ENCODE measurements at places on chromosomes 5 and 9.

- no peak for DNase-seq
These were observed 108.1 kb downstream of the JAKMIP2 start for GRCh38 chr5:147674411-147674810.

DNA sequence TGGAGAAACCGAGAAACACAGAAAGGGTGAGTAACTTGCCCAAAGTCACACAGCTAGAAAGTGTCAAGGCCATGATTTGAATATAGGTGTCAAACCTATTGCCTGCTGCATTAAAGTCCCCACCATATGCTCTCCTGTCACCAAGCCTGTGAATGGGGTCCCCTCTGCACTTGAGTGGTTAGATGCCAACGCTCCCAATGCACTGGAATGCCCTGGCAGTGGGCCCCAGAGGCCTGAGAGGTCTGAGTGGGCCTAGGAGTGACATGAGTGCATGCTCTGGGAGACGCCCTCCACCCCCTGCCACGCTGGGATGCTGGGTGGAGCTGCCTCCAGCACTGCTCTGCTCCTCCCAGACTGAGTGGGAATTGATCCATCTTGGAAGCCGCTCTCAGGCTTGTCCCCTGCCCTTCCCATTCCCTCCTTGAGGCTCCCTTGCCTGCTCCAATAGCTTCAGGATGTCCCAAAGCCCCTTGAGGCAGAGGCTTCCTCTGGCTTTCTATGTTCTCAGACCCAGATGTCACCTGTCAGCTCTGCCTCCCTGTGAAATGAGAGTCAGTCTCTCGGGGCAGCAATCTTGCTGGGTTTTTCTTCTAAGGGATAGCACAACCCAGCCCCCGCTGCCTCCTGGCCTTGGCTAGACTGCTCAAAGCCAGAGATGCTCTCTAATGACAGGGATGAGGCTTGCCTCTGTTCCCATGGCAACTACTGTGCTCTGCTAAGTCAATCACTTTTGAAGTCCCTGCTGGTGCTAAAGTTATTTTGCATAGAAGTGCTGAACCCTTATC lies 6.6 kb upstream of the ARSI start:
- no peak for DNase-seq

- DNase-seq, result no peak
These were observed 73.1 kb downstream of the DIRAS2 start for GRCh38 chr9:90569511-90569910.

- DNase-seq, result no peak
These were observed 4.9 kb downstream of the SLC34A3 start for GRCh38 chr9:137235424-137236237.

DNA sequence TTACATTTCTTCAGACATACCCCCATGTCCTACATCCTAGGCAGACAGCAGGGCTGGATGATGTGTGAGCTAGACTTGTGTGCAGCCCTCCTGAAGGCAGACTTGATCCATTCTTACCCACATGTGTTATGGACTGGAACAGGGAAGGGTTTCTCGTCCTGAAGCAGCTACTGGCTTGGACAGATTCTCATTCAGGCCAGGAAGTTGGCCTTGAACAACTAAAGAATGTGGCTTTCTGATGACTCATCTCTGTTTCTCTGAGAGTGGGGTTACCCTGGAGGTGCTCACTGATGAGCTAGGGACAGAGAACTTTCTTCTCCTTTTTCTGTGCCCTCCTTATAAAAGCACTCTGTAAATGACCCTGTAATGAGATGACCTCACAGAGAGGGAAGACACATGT lies 246.5 kb downstream of the PCSK5 start:
- DNase-seq, result no peak

GRCh38 chr5:163489055-163489744 lies 16.2 kb upstream of the MAT2B start:
- peak; percentile 12 for DNase-seq

DNA sequence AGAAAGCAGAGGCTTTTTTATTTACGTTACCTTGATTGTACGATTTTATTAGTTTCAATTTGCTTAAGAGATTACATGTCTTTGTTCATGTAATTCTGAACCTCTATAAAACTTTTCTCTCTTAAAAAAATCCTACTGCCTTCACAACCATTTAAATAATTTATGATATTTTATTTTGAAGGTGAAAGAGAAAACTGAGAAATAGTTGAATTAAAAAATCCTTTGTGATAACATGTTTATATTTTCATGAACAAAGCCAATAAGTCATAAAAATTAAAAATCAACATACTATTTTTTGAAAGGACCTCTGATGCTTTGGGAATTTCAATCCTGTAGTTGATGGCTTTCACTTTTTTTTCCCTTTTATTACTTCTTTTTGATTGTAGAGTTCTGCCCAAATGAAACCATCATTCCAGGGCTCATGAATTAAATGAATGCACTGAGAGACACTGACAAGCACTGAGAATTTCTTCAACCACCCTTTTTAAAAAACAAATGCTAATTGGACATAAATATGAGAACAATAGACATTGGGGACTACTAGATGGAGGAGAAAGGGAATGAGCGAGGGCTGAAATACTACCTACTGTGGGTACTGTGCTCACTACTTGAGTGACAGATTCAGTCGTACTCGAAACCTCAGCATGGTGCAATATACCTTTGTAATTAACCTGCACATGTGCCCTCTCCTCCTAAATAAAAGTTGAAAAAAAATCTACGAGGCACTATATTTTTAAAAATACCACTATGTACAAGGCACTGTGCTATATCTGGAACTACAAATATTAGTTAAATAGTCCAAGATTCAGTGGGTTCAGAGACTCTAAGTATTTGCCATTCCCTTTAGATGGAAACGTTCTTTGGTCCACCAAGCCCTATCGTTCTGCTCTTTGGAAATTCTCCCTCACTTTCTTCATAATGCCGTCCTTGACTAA lies 5.9 kb downstream of the CDKN2A start:
- DNase-seq, result no peak

DNA sequence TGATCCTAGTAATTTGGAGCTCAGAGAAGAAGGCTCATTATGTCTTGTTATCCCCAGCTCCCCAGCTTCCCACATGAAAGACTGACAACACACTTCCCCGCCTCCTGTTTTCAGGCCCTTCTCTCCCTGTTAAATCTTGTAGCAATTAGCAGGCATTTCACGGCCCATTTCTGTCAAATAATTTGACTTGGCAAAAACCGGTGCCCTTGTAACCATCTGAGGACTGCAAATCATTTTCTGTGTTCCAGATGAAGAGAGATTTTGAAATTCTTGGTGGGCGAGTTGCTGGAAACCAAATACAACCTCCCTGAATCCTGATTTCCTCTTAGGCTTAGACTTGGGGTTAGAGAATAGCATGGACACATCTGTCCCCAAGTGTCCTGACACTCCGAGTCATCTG lies 109.7 kb downstream of the MSX2 start:
- DNase-seq, result no peak

- DNase-seq, result no peak
These were observed 156.4 kb upstream of the ADAMTS16 start for GRCh38 chr5:4983701-4984100.

DNA sequence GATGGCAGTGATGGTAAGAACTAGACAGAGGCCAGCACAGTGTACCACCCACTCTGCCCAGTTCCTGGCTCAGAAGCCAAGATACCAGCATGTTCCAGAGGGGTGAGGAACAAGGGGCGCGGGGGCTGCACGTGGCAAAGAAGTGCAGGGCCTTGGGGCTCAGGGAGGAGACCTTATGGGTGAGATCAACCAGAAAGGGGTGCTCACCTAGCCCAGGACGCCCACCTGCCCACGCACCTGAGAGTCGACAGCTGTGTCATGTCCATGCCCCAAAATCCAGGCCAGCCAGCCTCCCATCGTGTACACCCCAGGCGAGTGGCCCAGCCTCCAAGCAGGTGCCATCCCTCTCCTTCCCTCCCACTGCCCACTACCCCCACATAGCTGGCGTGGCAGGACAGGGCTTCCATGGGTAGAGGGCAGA lies 34.9 kb downstream of the BICD2 start:
- DNase-seq, result no peak

DNA sequence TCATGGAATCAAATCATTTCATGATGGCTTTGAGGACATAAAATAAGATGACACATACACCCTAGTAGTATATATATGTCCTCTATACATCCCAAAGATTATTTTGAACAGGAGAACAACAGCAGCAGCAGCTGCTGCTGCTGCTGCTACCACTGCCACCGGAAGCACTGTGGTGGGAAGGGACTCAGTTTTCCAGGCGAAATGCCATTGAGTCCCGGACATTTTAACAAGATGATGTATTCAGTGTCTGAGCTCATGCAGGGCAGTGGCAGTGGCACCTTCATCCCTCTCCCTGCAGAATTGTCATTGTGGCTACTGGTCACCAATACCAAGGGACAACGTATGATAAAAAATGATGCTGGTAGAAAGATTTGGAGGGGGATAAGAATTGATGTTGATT lies 151.3 kb downstream of the CHSY3 start:
- no peak for DNase-seq

GRCh38 chr5:114407783-114408182 lies 45.9 kb downstream of the KCNN2 start:
- no peak for DNase-seq

Measured in activated naive CD4-positive, alpha-beta T cell treated with Interleukin-2 at 50 U/mL for 16 hours (primary cell).